Caco-2 (cell line): ENCODE measurements at places on chromosomes 7 and 10.

DNA sequence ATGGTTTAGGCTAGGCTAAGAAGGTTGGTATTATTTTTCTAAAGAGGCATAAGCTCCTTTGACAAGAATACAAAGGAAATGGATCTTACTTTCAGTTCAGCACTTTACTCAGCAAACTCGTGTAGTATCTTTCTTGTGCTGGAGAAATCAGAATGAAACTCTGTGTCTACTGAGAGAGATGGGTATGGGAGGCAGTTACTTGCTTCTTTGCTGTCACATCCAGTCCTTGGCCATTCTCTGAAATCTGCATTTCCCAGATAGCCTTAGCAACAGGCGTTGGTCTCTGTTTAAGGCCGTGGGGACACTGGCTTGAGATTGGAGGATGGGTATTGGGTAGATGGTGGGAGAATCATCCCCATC lies 180.5 kb downstream of the NRP1 start:
- no peak overlapping the region for H3K27ac ChIP-seq
- DNase-seq, result no peak
- H3K4me3 ChIP-seq, result no peak overlapping the region
- no peaks in the 10 kb centered on the region for H3K27me3 ChIP-seq
- H3K4me1 ChIP-seq, result peaks cover 37% of the 10 kb centered on the region

DNA sequence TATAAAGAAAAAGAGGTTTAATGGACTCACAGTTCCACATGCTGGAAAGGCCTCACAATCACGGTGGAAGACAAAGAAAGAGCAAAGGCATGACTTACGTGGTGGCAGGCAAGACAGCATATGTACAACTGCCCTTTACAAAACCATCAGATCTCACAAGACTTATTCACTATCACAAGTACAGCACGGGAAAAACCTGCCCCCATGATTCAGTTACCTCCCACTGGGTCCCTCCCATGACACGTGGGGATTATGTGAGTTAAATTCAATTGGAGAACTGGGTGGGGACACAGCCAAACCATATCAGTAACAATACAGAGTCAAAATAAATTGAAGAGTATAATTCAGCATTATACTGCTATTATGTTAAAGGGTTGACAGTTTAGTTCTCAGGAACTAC lies 37.8 kb downstream of the RNLS start:
- H3K27me3 ChIP-seq, result no peaks in the 10 kb centered on the region
- no peak for DNase-seq
- no peaks in the 10 kb centered on the region for H3K36me3 ChIP-seq
- H3K4me3 ChIP-seq, result no peak overlapping the region
- H3K27ac ChIP-seq, result no peak overlapping the region
- H3K4me1 ChIP-seq, result 0 out of 2 replicates have a peak, but pooled peaks cover 7% of the 10 kb centered on the region

GRCh38 chr10:77855404-77856155 lies 71.0 kb downstream of the DLG5 start:
- H3K27me3 ChIP-seq, result no peaks in the 10 kb centered on the region
- DNase-seq, result no peak
- H3K4me1 ChIP-seq, result peaks cover 13% of the 10 kb centered on the region

DNA sequence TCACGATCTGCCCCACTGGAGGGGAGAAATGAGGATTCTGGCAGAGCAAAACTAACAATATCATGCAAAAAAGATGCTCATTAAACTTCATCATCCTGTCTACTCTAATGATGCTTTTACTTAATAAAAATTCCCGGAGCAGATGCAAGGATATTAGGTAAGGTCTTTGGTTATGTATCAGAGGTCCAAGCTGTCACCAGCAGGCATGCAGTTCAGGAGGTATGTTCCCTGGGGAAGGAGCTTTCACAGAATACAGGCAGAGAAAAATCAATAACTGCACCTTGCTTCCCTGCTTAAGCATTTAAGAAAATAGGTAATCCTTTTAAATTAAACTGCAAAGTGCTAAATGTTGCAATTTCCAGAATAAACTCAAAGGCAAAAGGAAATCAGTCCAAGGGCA lies 81.6 kb upstream of the C1QL3 start:
- no peaks in the 10 kb centered on the region for H3K27me3 ChIP-seq
- no peak for DNase-seq
- no peak overlapping the region for H3K27ac ChIP-seq
- no peak overlapping the region for H3K4me3 ChIP-seq
- peaks cover 17% of the 10 kb centered on the region for H3K4me1 ChIP-seq

GRCh38 chr7:47361746-47362215 lies 220.1 kb downstream of the TNS3 start:
- no peak overlapping the region for H3K4me3 ChIP-seq
- no peak for DNase-seq
- peaks cover 4% of the 10 kb centered on the region for H3K36me3 ChIP-seq
- no peaks in the 10 kb centered on the region for H3K27me3 ChIP-seq
- H3K4me1 ChIP-seq, result no peaks in the 10 kb centered on the region; the same call in none of the 2 replicates

DNA sequence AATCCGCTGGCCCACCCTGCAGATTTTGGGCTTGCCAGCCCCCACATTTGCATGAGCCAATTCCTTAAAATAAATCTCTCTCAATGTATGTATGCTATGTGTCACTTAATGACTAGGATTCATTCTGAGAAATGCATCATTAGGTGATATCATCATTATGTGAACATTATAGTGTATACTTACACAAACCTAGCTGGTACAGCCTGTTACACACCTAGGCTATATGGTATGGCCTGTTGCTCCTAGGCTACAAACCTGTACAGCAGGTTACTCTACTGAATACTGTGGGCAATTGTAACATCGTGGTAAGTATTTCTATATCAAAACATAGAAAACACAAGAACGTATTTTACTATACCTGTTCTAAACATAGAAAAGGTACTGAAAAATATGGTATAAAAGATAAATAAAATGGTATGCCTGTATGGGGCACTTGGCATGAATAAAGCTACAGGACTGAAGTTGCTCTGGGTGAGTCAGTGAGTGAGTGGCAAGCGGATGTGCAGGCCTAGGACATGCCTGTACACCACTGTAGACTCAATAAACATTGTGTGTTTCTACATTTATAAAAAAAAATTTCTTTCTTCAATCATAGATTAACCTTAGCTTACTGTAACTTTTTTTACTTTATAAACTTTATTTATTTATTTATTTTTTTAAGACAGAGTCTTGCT lies 135.9 kb downstream of the ABCA13 start:
- H3K27ac ChIP-seq, result no peak overlapping the region
- H3K36me3 ChIP-seq, result no peaks in the 10 kb centered on the region
- no peak for DNase-seq
- no peaks in the 10 kb centered on the region for H3K27me3 ChIP-seq
- H3K4me1 ChIP-seq, result no peaks in the 10 kb centered on the region

DNA sequence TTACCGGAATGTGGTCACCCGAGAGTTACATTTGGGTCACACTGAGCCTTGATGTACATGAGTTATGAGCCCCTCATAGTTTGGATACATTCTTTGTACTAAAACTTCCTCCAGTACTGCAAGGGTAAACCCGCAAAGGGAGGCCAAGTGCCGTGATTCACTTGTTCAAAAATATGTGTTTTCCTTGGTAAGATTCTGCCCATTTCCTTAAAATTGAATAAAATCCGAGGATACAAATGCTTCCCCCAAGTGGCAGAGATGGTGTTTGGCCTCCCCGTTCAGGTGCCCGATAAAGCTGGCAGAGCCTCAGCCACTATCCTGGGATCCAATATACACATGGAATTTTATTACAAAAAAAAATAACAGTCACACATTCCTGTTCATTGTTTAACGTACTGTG lies 268.3 kb downstream of the DIP2C start:
- DNase-seq, result no peak
- no peaks in the 10 kb centered on the region for H3K4me1 ChIP-seq
- H3K36me3 ChIP-seq, result no peaks in the 10 kb centered on the region; the same call in 1 of the 2 replicates
- no peak overlapping the region for H3K4me3 ChIP-seq
- no peaks in the 10 kb centered on the region for H3K27me3 ChIP-seq

GRCh38 chr7:133504825-133505224 lies 251.9 kb downstream of the EXOC4 start:
- no peaks in the 10 kb centered on the region for H3K27me3 ChIP-seq
- H3K36me3 ChIP-seq, result no peaks in the 10 kb centered on the region
- no peak overlapping the region for H3K27ac ChIP-seq
- H3K4me3 ChIP-seq, result no peak overlapping the region
- no peak for DNase-seq

DNA sequence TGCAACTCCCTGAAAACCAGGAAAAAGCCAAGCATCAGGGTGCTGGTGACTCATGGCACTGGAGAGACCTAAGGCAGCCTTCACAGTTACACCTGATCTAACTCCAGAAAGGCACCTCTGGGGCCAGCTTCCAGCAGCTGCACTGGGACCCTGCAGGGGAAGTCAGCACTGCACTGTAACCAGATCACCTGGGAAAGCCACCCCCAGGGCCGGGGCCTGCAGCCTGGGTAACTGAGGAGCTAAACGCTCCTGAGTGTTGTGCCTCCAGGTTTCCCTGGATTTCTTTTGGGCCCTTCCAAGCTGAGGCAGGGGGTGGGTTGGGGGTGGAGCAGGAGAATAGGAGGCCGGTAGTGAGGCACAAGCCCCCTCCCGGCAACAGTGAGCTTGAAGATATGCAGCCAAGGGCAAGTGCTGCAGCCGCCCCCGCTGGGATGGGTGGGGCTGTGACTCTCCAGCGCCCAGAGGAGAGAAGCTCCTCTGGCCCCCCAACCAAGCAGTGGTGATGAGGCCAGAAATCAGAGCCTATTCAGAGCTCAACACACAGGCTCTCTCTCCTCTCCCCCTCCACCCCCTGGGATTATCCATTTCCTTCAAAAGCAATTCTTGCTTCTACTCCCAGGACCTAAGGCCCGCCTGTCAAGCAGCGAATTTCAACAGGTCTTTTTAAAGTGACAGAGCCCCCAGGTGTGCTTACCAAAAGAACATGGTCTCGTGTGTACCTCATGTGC lies 2.6 kb downstream of the CXCL12 start:
- H3K4me1 ChIP-seq, result peaks cover 9% of the 10 kb centered on the region
- DNase-seq, result no peak
- no peak overlapping the region for H3K27ac ChIP-seq

GRCh38 chr7:127226685-127227374 lies 25.9 kb downstream of the GRM8 start:
- H3K4me1 ChIP-seq, result no peaks in the 10 kb centered on the region
- no peak overlapping the region for H3K27ac ChIP-seq
- no peak for DNase-seq

- H3K36me3 ChIP-seq, result peaks cover 12% of the 10 kb centered on the region
- no peaks in the 10 kb centered on the region for H3K27me3 ChIP-seq
- DNase-seq, result no peak
- H3K27ac ChIP-seq, result no peak overlapping the region
Observed at GRCh38 chr10:8069108-8069507, 14.6 kb downstream of the GATA3 start.

DNA sequence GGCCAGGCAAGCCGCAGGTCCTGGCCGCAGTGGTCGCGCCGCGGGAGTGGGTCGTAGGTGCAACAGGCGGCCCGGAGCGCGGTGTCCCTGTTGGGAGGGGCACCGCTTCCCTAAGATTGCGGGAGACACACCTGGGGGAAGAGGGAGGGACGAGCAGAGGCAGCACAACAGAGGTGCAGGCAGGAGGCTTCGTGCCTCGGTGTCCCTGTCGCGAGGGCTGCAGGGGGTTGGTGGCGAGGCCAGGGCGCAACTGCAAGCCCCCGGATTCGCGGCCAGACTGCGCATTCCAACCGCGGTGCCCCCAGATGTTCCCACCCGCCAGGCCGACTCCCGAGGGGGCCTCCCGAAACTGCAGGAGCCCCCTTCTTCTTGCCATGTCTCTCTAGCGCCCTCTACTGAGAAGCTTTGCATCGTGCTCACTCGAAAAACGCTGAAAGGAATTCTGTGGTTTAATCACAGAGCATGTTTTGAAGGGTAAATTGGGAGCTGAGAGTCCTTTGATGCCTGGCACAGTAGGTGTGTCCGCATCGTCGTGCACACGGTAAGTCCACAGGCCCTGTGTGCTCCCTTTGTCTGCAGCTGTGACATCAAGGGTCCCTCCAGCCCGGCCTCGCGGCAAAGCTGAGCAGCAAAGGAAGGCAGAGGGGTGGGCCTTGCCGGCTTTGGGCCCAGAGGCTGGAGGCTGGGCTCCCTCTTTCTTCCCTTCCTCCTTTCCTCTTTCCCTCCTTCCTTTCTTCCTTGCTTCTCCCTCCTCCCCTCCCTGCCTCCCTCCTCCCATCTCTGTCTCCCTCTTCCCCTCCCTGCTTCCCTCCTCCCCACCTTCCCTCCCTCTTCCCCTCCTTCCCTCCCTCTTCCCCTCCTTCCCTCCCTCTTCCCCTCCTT lies 6.2 kb upstream of the MBL2 start:
- peak; percentile 43 for DNase-seq
- H3K4me1 ChIP-seq, result peaks cover 22% of the 10 kb centered on the region
- no peak overlapping the region for H3K4me3 ChIP-seq
- H3K27me3 ChIP-seq, result no peaks in the 10 kb centered on the region
- H3K36me3 ChIP-seq, result no peaks in the 10 kb centered on the region

- H3K4me3 ChIP-seq, result no peak overlapping the region
- H3K27me3 ChIP-seq, result no peaks in the 10 kb centered on the region
- H3K27ac ChIP-seq, result no peak overlapping the region
- no peaks in the 10 kb centered on the region for H3K36me3 ChIP-seq
Observed at GRCh38 chr10:110432084-110432483, 65.6 kb upstream of the DUSP5 start.

DNA sequence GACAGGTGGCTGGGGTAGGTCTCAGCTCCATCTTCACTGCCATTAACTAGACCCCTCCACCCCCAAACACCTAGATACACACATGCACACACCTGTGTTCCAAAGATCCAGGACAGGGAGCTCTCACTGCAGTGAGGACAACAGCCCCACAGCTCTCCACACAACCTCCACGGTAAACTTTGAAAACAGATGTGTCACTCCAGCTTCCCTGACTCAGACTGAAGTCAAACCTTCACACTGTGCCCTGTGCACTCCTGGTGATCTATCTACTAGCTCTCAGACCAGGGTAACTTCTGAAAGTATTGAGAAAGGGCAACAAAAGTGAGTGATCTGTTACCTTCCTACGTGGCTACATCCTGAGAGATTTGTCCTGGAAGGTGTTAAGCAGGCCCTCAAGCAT lies 519.8 kb downstream of the XPNPEP1 start:
- no peak for DNase-seq
- H3K27ac ChIP-seq, result no peak overlapping the region
- no peaks in the 10 kb centered on the region for H3K36me3 ChIP-seq
- H3K27me3 ChIP-seq, result no peaks in the 10 kb centered on the region
- H3K4me3 ChIP-seq, result no peak overlapping the region
- no peaks in the 10 kb centered on the region for H3K4me1 ChIP-seq

DNA sequence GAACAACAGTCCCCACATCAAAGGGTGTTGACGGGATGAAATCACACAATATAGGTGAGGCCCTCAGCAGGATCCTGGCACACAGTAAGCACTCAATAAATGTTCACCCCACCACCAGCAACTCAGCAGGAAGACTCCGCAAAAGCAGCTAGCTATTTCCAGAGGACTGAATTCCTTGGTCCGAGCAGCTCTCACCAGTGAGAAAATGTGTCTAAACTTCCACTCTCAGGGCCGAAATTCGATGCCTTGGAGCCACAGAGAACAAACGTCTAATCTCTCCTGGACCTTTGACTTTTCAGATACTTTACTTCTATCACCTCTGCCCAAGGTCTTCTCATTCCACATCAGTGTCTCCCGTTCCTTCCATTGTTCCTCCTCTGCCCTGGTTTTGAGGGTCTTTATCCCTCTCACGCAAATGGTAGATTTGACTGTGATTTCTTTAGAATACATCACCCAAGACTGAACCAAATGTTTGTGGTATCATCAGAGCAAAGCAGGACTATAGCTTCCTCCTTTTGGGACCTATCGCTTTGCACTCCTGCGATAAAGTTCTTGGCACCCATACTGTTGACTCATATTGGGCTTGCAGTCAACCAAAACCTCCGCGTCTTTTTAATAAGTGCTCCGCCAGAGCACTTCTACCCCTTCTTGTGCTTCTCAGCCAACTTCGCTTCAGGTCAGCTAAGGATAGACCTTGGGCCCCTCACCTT lies 903 bp upstream of the NT5C2 start:
- no peaks in the 10 kb centered on the region for H3K27me3 ChIP-seq
- DNase-seq, result no peak
- H3K4me3 ChIP-seq, result peak overlapping the region; percentile 67; the same call in 1 of the 2 replicates
- no peaks in the 10 kb centered on the region for H3K36me3 ChIP-seq
